ENCODE measurements at places on chromosomes 5 and 9.

GRCh38 chr9:38144421-38144820 is 75.4 kb upstream of the SHB start:
- DNase-seq, result no peak

- no peak for DNase-seq
Observed at GRCh38 chr5:16502866-16503265, 37.3 kb upstream of the ZNF622 start.

- DNase-seq, result no peak
Observed at GRCh38 chr5:160270704-160271103, 41.4 kb downstream of the FABP6 start.

DNA sequence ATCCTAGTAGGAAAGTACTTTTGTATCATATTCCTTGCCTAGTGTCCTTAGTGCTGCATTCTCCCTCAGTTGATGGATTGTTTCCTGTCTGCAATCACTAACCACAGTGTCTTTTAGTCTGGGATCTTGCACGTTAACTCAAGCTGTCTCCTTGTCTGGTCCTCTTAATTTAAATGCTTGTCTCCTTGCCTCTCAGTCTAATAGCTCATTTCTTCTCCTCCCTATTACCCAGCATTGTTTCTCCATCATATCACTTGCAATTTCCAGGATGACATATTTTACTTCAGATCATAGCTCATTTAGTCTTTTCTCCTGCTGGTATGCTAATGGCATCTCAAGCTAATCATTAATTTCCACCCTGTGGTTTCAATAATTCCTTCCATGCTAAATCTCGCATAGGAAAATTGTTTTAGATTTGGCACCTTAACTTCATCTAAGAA is 2052.0 kb upstream of the C9orf72 start:
- DNase-seq, result no peak

GRCh38 chr9:88312045-88312444 is 76.2 kb upstream of the SPIN1 start:
- no peak for DNase-seq

- DNase-seq, result no peak
Observed at GRCh38 chr5:154207204-154207603, 16.7 kb downstream of the GALNT10 start.

GRCh38 chr9:83483223-83483622 is 55.0 kb downstream of the FRMD3 start:
- DNase-seq, result no peak

DNA sequence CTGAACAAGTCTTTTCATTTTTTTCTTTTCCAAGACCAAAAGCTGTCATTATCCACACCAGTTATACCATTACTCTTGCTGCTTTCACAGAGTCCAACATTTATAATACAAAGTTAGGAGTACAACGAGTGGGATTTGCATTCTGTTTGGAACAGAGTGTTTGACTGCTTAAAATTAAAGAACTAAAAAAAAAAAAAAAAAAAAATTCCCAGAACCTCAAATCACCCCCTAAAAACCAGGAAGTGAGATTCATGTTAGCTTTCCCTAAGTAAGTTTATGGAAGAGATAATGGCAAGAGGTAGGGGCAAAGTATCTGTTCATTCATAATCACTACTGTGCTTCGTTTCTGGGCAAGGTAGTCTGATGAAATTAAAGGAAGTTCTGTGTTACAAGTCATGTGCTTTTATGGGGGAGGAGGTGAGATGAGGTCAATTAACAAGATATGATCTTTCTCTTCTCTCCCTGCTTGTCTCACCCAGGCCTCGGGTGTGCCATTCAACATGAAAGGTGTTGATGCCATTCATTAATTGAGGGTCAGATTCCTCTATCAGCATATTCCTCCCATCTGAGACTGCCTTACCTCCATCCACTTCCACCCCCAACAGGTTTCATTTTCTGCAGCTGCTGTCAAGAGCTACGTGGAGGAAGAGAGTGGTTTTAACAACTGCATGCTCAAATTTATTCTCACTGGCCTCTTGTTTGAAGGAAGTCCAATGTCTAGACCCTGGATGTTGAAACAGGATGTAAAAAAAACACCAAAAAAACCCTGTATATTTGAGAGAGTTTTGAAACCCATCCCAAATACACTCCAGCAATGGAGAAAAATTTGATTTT is 58.1 kb downstream of the MARCHF3 start:
- DNase-seq, result no peak

DNA sequence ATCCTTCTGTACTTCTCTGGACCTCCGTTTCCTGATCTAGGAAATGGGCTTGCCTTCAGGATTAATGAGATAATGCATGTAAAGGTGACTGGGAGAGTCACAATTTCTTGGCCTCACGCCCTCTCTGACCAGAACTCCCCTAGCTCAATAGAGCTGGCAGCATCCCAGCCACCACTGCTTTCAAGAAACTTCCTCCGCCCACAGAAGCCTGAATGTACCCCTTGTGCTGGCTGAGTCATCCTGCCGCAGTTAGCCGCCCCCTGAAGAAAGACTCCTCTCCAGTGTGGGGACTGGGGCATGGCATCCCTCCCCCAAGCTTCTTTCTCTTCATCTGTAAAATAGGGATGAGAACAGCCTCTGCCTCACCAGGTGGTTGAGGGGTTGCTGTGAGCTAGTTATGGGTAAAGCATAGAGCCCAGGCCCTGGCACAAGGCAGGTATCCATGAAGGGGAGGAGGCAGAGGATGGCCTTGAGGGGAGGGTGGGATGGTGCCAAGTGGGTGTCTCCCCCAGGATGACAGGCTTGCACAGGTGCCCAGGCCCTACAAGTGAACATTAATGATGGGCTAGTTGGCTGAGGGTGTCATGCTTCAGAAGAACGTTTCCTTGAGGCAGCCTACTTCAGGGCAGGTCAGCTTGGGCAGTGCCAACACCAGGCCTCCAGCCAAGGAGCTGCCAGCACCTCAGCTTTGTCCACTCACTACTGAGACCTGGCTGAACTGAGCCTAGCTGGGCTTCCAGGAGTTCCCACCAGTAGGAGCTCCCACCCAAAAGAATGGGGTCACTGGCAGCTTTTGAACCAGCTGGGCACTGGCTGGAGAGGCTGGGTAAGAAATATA is 3.4 kb downstream of the PDLIM4 start:
- peak; percentile 35 for DNase-seq

DNA sequence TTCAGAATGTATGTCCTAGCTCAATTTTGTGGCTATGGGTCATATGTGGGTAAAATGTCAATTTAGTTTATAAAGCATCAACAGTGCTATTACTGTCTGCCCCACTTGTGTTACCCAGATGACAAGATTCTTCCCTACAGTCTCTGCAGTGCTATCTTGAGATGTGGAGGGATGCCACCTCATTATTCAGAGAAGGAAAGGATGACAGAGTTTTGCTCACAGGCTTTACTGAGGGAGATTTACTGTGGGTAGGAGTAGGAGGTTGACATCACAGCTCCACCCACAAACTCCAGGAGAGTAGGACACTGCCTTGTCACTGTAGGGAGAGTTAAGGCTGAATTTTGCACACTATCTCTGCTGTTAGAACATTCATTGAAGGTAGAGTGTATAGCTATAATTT is 359.3 kb downstream of the HTR1A start:
- DNase-seq, result no peak

GRCh38 chr5:113112435-113112834 is 135.8 kb downstream of the DCP2 start:
- DNase-seq, result no peak

GRCh38 chr9:22308177-22308576 is 138.4 kb upstream of the DMRTA1 start:
- no peak for DNase-seq

DNA sequence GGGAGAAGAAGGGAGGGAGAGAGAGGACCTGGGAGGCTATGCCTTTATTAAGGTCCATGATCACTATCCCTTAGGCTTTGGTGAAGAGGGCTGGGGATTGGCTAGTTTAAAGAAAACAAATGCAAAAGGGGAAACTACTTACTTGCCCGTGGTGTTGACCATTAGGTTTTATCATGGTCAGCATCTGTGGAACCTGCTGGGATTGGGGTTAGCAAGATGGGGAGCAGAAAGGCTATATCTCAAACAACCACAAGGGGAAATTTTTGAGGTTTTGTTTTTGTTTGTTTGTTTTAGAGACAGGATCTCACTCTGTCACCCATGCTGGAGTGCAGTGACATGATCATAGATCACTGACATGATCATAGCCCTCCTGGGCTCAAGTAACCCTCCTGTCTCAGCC is 9.0 kb upstream of the RAD23B start:
- no peak for DNase-seq

DNA sequence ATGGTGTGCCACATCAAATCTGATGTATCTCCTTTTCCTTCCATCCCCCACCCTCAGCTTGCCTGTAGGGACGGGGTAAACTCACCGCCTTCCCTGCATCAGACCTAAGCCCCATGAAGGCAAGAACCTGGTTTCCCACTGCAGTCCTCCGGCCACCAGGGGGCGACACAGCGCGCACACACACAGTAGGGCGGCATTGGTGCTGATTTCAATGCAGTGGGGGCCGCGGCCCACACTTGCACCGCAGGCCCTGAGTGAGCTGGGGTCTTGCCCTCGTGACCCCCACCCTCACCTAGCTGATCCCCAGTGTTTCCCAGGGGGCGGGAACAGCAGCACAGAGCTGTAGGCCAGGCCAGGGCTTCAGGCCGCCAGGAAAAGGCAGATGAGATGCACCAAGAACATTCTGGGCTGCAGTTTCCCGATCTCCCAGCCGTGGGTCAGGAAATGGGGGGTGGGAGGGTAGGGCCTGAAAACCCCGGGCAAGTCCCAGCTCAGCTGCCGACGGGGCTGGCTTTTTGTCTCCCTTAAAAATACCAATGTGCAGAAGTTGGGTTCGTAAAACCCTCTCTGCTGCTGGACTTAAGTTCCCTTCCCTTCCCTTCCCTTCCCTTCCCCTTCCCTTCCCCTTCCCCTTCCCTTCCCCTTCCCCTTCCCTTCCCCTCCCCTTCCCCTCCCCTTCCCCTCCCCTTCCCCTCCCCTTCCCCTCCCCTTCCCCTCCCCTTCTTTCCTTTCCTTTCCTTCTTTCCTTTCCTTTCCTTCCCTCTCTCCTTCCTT is 19.5 kb downstream of the FAM163B start:
- DNase-seq, result peak; percentile 52

DNA sequence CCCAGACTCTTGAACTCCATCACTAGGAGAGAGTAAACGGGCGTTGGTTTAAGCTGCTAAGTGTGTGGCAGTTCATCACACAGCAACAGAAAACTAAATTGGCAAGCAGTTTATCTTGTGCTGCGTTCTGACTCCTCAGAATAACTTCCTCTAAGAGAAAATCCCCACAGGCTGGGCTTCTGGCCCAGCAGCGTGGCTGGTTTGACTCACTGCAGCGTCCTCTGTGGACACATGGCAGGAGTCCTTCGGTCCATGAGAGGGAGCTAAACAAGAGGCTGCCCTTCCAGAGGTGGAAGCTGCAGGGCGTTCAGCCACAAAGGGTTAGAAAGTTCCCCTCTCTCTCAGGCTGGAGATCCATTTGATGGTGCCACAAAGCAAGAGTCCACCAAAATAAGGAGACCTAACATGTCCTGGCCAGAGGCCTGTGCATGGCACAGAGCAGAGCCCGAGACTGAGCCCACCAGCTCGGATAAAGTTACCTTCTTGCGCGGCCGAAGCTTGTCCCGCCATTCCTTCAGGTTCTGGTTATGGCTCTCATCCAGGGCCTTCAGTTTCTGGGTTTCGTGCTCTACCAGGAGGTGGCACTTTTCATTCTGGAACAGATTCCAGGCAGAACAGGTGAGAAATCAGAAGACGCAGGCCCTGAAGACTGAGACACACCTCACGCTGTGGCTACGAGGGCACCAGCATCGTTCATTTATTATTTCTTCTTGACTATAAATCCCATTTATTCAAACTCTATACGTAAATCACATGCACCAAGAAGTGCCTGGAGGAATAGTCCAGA is 46.2 kb upstream of the FBXW11 start:
- no peak for DNase-seq

GRCh38 chr5:83151821-83152220 is 74.5 kb downstream of the XRCC4 start:
- DNase-seq, result no peak

GRCh38 chr5:91301106-91301846 is 81.8 kb downstream of the ARRDC3 start:
- no peak for DNase-seq

- no peak for DNase-seq
Observed at GRCh38 chr5:65612298-65612907, 11.7 kb downstream of the TRIM23 start.

DNA sequence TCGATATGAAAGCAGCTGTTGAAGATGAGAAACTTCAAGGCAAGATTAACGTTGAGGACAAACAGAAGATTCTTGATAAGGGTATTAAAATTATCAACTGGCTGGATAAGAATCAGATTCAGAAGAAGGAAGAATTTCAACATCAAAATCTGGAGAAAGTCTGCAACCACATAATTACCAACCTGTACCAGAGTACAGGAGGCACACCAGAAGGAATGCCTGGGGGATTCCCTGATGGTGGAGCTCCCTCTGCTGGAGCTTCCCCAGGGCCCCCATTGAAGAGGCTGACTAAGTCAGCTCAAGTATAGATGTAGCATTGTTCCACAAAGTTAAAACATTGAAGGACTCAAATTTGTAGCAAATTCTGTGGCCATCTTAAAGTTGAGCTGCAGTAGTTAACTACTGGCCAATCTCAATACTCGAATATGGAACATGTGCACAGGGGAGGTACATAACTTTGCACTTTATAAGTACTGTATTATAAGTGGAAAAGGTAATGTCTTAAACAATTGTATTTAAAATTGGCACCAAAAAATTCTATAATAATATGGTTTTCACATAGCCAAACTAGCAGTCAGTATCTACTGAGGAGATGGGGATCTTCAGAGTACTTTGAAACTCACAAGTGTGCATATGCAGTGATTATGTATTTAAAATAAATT is 237.5 kb downstream of the CHSY3 start:
- no peak for DNase-seq

GRCh38 chr5:55603922-55604321 is 69.2 kb upstream of the PLPP1 start:
- DNase-seq, result no peak

GRCh38 chr5:118937393-118938061 is 50.8 kb downstream of the DTWD2 start:
- DNase-seq, result no peak
